NCI-H2107 (cell line): ENCODE measurements at places on chromosomes 6 and 20.

GRCh38 chr6:146224449-146224848 lies 195.6 kb downstream of the GRM1 start:
- no peak for DNase-seq

DNA sequence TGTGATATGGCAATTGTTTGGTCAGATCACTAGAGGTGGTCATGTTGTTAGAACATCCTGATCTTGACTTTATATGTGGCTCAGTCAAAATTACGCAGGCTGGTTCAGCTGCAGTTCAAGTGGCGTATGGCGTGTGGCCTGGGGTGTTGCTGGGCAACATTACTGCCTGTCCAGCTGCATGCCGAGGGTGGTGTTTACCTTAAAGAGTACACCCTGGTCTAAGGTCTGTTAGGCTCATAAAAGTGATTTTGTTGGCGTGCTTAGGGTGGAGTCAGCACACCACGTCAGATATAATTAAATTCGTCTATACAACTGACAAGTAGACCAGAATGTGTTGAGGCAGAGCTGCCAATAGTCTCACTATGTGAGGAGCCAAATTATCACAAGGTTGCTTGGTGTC lies 55.6 kb upstream of the NEDD9 start:
- no peak for DNase-seq

DNA sequence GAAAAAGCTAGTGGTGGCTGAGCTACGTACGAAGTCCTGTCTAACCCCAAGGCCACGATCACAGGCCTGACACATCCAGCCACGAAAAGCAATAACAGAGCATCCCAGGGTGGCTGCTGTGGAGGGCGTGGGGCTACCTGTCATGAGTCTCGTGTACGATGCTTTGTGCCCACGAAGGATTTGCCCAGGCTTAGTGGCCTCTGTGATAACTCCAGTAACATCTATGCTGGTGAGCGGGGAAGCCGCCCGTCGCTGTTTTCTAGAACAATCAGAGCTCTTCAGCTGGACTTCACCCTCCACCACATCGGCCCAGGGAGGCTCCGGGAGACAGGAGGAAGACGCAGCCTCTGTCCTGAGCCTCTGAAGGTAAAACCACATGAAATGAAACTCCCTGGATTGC lies 250.5 kb downstream of the TAF4 start:
- DNase-seq, result no peak

- DNase-seq, result no peak
Observed at GRCh38 chr20:21104921-21105320, 1.2 kb downstream of the LINC00237 start.
